ENCODE measurements at places on chromosomes 1 and 21.
A peak's percentile ranks its signal among the peaks of the same experiment; 100 is the strongest.

DNA sequence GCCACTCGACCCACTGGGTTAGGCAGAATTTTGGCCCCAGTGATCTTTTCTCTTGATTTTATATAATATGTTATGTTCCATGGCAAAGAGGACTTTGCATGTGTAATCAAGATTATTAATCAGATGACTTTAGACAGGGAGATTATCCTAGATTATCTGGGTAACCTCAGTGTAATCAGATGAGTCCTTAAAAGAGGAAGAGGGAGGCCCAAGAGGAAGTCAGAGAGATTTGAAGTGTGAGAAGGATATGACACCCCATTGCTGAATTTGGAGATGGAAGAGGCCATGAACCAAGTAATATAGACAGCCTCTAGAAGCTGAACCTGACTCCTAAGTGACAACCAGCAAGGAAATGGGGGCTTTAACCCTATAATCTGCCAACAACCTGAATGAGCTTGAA, 117.1 kb upstream of the CSF3R start:
- no peak for DNase-seq

DNA sequence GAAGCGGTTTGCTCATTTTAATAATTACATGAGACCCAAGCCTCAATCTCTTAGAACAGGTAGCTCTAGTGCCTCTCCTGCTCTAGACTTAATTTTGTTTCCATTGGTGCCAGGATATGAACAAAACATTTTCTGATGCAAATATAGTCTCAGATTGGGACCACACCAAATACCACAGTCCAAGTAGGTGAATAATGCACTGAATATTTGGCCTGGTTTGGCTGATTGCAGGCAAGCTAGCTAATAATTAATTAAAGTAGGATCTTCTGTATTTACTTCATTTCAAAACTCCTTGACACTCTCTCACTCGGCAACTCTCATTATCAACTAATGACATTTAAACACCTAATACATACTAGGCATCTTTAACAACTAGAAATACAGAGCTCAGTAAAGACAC, 219.6 kb downstream of the LTN1 start:
- DNase-seq, result no peak

DNA sequence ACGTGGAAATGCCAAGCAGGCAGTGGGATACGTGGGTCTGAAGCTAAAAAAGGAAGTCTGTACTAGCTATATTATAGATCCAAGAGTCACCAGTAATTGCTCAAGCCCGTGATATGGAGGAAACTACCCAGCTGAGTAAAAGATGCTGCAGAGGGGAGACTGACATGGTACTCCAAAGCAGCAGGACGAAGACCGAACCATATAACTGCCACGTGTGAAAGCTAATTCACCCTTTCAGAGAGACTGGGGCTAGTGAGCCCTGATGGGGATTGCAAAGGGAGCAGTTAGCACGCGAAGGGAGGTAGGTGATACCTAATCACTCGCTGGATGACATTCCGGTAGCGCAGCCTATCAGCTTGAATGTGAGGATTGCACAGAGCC, 316 bp downstream of the AP4B1 start:
- peak; percentile 81 for DNase-seq

DNA sequence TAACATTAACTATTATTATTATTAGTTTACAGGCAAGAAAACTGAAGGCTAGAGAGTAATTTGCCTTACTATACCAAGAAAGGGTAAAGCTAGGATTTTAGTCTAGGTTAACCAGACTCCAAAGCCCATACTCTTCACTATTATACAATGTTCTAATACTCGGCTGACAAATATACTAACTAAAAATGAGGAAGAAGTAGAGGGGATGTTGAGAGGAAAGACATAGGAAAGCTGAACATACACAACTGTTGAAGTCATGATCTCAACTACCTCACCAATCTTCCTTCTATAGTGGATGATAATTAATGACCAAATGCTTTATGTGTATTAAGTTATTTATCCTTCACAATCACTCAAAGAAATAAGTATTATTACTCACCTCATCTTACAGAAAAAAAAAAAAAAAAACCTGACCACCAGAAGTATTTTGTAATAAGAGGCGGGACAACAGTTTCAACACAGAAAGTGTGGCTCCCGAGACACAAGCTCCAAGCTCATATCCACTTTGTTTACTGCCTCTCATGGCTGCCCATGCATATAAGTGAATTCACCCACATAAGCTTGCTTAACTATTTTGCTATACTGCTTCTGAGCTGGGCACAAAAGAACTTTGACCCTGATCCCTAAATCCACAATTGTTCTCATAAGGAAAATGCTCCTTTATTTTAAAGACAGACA, 78.0 kb downstream of the USP1 start:
- no peak for DNase-seq

GRCh38 chr21:34570313-34570712, 44.6 kb downstream of the RCAN1 start:
- no peak for DNase-seq

DNA sequence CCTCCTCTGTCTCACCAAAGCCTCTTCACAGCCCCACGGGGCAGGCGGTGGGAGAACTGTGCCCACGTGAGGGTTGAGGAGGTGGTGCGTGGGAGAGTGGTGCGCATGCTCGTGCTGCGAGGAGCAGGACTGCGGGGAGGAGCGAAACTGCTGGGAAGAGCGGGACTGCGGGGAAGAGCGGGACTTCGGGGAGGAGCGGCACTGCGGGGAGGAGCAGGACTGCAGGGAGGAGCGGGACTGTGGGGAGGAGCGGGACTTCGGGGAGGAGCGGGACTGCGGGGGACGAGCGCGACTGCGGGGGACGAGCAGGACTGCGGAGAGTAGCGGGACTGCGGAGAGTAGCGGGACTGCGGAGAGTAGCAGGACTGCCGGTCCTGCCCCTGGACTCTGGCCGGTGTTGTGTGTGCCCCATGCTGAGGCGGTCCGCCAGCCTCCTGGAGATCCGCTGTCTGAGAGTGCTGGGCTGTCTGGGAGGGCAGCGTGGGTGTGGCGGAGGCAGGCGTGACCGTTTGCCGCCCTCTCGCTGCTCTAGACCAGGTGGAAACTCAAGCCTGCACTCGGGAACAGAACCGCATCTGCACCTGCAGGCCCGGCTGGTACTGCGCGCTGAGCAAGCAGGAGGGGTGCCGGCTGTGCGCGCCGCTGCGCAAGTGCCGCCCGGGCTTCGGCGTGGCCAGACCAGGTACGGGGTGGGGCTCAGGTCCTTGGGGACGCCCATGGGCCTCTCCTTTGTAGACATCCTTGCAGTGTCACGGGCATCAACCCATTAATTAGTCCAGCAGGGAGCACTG, 24.6 kb downstream of the TNFRSF1B start:
- DNase-seq, result no peak

DNA sequence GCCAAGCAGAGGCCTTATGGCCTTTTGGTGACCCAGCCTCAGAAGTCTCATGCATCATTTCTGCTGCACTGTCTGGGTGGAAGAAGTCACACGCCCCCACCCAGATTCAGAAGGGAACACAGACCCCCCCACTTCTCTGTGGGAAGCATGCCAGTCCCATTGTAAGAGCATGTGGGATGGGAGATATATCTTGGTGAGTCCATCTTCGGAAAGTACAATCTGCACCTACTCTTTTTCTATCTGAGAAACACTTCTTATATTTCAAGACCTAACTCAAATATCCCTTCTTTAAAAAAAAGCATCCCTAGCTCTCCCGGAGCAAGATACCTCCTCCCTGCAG, 159.6 kb upstream of the FGGY start:
- DNase-seq, result no peak

DNA sequence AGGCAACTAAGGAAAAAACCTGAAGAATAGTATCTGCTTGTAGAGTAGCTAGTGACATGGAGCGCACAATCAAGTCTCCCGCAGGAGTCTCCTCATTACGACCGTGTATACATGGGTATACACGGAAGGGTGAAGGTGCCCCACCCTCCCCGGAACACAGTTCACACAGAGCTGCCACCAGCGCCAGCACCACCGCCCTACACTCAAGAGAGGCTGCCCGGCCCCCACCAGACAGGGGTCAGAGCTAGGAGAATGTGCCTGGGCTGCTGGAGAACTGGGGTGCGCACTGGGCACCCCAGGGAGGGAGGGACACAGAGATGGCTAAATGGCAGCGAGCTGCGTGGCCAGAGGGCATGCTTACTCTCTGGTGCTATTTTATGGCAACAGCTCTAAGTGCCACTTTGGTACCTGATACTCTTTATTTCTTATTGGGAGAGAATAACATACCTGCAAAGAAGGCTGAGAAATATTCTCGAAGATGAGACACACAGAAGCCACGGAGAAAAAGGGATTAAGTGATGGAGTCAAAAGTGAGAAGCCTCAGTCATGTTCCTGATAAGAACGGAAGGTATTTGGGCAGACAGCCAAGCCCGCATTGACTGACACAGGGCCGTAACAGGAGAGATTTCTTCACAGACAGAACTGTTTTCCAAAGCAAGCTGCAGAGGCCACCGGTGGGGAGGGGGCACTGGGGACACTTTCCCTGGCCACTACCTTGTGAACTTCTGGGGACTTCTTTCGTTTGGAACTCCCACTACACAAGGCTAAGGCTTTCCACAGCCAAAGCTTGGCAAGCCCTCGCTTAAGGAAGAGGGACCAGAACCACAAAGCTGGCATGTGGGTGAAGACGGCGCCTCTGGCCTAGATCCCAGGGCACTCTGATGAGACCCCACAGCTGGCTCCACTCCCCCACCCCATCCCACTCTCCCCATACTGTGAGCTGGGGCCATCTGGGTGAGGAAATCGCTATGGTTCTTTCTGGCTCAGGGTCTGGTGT, 108.0 kb downstream of the PGBD5 start:
- no peak for DNase-seq

DNA sequence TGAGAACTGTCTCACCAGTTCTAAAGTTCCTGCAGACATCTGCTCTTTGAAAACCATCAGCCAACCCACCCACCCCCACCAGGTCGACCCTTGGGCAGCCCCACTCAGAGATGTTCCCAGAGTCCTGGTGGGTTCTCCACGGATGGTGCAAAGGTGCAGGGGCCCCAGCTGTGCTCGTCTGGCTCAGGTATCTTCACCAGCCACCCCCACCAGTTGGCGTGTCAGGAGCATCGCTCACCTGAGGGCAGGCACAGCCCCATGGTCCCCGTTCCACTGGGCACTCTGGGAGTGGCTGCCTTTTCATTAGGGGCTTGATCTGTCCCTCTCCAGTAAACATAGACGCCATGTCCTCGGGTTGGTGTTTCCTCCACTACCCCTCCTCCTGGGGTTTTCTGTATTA, 70.5 kb downstream of the UMODL1 start:
- DNase-seq, result no peak

GRCh38 chr1:232883992-232884661, 66.3 kb upstream of the NTPCR start:
- no peak for DNase-seq

GRCh38 chr1:227794817-227795192, 20.7 kb upstream of the PRSS38 start:
- peak; percentile 50 for DNase-seq
